ENCODE measurements at places on chromosomes 2 and 18.

- DNase-seq = peak; percentile 66
Observed at GRCh38 chr2:229901819-229902218, 20.0 kb downstream of the TRIP12 start.

DNA sequence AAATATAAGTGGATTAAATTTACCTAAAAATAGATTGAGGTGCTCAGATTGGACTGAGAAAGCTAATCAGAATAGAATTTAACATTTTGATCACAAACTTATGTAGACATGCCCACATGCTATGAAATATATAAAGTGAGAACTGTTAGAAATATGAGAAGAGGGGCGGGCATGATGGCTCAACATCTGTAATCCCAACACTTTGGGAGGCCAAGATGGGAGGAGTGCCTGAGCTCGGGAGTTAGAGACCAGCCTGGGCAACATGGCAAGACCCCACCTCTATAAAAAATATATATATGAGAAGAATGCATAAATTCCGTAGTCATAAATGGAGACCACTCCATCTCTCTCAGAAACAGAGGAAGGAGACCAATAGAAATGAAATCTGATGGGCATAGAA, 25.7 kb downstream of the NTSR2 start:
- DNase-seq = no peak

DNA sequence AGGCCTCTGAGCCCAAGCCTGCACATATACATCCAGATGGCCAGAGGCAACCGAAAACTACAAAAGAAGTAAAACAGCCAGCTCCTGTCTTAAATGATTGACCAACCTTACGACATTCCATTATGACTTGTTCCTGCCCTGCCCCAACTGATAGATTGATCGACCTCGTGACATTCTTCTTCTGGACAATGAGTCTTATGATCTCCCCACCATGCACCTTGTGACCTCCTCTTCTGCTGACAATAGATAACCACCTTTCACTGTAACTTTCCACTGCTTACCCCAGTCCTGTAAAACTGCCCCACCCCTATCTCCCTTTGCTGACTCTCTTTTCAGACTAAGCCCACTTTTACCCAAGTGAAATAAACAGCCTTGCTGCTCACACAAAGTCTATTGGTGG, 670.0 kb upstream of the PKDCC start:
- DNase-seq = no peak

- no peak for DNase-seq
Observed at GRCh38 chr2:219887870-219888269, 260.4 kb downstream of the SLC4A3 start.

- DNase-seq = no peak
Observed at GRCh38 chr2:145352484-145352883, 832.6 kb upstream of the ZEB2 start.

- no peak for DNase-seq
Observed at GRCh38 chr2:182597570-182598295, 118.3 kb upstream of the DNAJC10 start.

DNA sequence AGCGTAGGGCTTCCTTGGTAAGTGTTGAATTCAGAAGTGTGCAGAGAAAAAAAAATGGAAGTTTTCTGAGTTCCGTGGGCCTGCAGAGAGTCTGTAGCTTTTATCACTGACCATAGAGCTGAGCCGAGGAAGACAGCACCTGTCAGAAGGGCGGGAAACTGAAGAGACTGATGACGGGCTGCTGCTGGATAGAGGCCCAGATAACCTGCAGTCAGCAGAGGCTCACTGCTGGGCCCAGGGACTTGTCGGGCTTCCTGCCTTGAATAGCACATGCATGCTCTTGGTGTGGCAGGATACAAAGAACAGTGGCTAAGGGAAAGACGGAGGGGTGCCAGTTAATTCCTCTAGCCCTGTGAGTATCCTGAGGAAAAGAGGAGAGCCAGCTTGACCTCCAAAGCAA, 166.4 kb downstream of the MGAT5 start:
- no peak for DNase-seq

DNA sequence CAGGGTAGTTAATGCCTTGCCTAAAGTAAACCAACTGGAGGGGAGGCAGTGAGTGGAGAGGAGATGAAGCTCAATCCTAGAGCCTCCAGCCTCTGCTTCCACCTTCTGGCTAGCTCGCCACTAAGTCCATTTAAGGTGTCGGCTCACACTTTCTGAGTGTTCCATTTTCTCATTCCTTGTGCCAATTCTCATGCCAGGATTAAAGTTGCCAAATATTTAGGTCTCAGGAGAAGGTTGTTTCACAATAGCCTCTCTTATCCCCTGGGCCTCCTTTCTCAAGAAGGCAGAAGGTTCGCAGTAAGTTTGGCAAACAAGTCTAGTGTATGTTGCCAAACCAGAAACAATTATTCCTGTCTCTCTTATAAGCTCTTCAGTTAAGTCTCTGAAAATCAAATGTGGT, 57.2 kb downstream of the TACR1 start:
- DNase-seq = peak; percentile 86

- DNase-seq = no peak
Observed at GRCh38 chr2:168797286-168797655, 5.2 kb upstream of the NOSTRIN start.

GRCh38 chr2:178008636-178009289, 63.8 kb downstream of the PDE11A start:
- peak; percentile 57 for DNase-seq

DNA sequence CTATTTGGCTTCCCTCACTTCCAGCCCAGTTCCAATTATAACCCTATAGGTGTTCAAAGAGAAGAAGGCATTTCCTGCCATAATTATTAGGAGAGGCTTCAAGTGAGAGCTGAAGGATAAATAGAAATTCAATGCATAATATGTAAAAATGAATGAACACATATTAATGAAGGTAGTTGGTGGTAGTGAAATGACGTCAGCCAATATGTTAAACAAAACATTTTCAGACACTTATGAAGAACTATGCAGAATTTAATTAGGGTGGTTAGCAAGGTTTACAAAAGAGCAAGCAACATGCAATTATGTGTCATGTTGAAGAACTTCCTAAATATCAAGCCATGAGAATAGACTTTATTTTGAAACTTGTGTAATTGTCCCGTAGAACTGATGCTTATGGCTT, 858.8 kb upstream of the DDX18 start:
- DNase-seq = no peak

- peak; percentile 77 for DNase-seq
Observed at GRCh38 chr18:11245879-11246278, 96.5 kb upstream of the PIEZO2 start.

DNA sequence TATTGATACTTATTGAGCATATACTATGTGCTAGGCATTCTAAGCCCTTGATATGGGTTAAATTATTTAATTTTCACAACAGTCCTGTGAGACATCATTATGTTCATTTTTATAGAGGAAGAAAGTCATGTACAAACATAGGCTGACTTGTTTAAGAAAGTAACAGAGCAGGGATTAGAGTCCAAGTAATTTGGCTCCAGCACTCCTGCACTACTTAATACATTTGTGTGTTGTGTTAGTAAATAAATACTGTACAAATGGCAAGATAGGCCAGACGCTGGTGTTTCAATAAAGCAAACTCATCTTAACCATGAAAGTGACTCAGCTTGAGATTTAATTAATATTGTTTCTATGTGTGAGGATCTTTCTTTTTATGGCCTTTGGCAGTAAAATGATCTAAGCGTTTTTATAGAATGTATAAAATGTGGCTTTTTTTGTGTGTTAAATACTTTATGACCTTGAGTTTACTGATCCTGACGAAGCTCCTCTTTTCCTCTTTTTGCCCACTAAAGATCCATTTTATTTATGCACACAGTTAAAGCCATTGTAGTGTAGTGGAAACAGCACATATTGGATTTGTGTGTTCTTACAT, 21.3 kb downstream of the NBEAL1 start:
- no peak for DNase-seq

GRCh38 chr18:10135302-10135926, 221.6 kb downstream of the VAPA start:
- no peak for DNase-seq

GRCh38 chr2:133562558-133562957, 5.7 kb downstream of the NCKAP5 start:
- no peak for DNase-seq

DNA sequence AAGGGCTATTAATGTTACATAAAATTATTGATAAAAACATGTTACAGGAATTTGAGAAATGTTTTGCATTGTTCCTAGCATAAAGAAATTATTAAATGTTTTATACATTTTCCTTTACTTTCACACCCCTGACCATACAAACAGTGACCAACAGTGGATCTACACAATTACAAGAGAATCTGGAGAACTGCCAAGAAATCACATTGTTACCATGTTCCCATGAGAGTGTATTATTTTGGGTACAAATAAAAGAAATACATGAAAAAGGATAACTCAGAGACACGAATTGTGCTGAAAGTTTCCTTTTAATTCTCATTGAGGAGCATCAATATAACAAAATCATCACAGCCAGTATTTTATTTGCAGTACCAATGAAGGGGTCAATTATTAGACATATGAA, 150.1 kb downstream of the WDPCP start:
- DNase-seq = no peak

DNA sequence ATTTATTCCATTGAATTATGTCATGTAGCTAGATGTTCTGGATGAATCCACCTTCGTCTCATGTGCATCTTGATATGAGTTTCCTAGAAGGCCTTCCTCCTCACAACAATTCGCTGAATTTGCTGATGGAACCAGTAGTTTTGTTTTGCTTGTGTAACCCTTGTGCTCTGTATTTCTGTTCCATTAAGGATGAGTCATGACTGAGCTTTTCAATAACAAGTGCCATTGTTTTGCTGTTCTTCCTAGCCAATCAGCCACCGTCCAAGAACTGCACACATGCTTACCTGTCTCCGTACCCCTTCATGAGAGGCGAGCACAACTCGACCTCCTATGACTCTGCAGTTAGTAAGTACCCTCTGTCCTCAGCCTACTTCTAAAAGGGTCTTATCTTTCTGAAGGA, 2.3 kb downstream of the TMEM182 start:
- no peak for DNase-seq

DNA sequence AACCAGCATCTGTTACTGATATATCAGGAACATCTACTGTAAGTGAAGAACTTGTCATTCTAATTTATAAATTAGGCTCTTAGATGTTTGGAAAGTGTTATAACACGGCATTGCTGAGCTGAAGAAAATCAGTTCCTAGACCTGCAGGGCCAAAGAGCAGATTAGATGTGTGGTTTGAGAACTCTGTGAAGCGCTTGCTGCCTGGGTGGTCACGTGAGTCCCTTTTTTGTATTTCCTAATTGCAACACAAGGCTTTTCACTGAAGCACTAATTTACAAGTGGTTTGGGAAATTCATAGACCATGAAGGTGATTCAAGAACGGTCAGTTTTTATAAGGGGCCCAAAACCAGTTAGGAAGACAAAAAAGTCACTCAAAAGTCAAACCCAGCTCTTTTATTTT, 106.9 kb upstream of the SP3 start:
- DNase-seq = no peak

DNA sequence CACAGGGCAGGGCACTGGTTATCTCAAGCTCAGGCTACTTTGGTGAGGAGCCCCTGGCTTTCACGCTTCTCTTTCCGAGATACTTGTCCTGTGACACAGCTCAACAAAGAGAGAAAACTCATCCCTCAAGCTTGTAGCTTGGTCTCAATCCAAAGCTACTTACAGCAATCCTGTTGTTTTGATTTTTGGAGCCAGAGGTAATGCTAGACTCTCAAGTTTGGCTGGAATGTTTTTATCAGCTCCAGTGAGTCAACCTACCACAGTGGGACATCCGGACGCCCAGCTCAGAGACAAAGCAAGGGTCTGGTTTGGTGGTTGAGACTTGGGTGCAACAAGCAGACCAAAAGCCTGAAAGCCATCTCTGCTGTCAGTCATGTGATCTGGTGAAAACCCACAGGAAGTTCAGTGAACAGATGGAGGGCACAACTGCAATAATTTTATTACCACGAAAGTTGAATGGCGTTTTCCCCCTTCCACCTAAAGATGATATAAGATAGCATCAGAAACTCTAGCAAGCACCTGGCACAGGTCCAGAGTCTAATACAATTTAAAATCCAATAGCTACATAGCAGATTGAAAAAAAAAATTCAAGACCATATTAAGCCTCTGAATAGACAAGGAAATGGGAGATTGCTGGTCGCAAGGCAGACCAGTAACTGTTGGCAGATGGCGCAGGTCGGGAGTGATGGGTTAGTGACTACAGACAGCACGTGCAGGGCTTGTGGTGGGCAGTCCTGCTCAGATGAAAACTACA, 102.3 kb upstream of the SMAD7 start:
- DNase-seq = peak; percentile 96

DNA sequence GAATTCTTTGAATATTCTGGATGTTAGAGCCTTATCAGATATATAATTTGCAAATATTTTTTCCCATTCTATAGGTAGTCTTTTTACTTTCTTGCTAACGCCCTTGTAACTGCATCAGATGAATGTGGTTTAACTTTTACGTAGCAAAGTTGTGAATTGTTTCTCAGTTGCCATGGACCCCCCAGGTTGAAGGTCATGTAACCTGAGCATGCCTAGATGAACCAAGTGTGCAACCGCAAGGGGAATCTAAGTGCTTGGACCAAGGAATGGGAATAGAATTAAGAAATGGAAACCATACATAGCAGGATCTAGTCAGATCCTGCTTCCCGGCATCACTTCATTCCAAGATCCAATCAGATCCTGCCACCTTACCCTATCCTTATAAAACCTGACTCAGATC, 65.1 kb upstream of the TNP1 start:
- no peak for DNase-seq

DNA sequence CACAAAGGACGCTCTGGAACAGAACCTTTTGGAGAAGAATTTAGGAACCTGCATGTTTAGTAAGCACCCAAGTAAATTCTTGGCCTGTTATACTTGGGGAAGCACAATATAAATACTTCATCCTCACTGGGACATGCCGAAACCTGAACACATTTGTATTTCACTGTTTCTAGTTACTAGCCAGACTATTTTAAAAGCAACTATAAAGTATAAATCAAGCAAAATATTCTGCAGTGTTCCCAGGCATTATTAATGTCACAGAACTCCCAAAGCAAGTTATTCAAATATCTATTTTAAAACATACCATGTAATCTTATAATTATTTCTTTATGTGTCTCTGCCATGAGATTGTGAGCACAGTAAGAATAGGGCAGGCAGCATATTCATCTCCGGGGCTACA, 54.8 kb downstream of the CALCRL start:
- no peak for DNase-seq

DNA sequence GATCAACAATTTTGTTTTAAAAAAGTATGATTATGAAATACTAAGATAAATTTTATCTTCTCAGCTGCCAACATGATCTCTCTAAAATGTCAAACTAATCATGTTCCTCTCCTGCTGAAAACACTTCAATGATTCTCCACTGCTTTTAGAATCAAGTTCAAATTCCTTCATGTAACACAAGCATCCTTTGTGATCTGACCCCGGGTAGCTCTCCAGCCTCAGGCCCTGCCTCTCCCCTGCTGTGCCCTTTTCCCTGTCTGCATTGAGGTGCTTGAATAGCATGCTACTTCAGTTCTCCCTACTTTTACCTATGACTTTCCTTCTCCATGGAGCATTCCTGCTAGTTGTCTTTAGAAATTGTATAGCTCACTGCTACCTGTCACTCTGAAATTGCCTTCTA, 274.8 kb downstream of the PDE11A start:
- DNase-seq = no peak

- no peak for DNase-seq
Observed at GRCh38 chr2:129585760-129586159, 393.7 kb upstream of the RAB6C start.

Measured in AG10803 (cell line).